ENCODE measurements at places on chromosomes 3 and 15. TPM values are rescaled to one million over a fixed set of nuclear protein-coding genes. Genes with fewer than 3 reads are reported as not detected.

DNA sequence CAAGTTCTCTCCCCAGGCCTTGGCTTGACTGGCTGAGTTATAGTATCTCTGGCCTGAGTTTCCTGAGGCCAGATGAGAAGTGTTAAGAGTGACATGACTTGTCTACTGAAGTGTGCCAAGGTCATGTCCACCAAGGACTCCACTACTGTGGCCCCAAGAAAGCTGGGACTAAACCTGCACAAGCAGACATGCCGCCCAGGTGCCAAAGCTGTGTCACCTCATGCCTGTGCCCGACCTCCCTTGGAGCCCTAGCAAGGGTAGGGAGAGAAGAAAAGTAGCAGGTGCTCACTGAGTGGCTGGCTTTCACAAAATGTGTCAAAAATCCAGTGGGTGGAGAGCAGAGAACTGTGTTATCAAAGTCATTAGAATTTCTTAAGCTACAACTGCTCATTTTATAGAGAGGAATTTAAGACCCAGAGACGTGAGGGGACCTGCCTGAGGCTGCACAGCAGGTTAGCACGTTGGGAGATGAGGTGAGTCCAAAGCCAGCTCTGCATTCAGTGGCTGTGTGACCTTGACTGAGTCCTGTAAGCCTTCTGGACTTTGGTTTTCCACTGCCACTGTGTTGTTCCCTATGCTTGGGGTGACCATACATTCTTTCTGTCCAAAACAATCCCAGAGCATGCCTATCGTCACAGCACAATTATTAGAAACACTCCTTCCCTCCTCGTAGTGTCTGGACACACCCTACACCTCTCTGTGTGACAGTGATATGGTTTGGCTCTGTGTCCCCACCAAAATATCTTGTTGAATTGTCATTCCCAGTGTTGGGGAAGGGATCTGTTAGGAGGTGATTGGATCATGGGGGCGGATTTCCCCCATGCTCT, 5.0 kb upstream of the LYSMD4 start:
- no peak for DNase-seq

- DNase-seq = no peak
Observed at GRCh38 chr15:58224068-58224467, 85.9 kb downstream of the AQP9 start.

- no peak for DNase-seq
Observed at GRCh38 chr15:49622561-49622960, 1.7 kb downstream of the DTWD1 start.

Gene MB21D2
- total RNA-seq = 0.54 TPM

Gene UBE2E2
- 2.2 TPM for total RNA-seq

All from hematopoietic multipotent progenitor cell (in vitro differentiated cells).